ENCODE measurements at places on chromosomes 3 and 15.

- DNase-seq: no peak
Observed at GRCh38 chr15:59236394-59236793, 29.8 kb downstream of the LDHAL6B start.

- DNase-seq: no peak
Observed at GRCh38 chr15:29693225-29693624, 129.0 kb downstream of the TJP1 start.

- DNase-seq: no peak
Observed at GRCh38 chr3:45092132-45093031, 53.8 kb downstream of the CDCP1 start.

DNA sequence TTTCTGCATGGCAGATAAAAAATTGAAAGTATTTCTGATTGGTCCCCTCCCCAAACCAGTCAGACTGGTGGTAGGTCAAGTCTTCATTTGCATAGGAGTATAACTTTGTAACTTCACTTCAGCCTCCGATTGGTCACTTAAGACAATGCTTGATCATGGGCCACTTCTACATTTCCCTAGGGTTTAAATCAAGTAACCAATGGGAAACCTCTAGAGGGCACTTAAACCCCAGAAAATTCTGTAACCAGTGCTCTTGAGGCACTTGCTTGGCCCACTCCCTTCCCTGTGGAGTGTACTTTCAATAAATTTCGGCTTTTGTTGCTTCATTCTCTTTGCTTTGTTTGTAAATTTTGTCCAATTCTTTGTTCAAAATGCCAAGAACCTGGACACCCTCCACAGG is 225.5 kb downstream of the ARPP21 start:
- peak; percentile 3 for DNase-seq

GRCh38 chr3:100436951-100437350 is 35.6 kb downstream of the LNP1 start:
- no peak for DNase-seq

DNA sequence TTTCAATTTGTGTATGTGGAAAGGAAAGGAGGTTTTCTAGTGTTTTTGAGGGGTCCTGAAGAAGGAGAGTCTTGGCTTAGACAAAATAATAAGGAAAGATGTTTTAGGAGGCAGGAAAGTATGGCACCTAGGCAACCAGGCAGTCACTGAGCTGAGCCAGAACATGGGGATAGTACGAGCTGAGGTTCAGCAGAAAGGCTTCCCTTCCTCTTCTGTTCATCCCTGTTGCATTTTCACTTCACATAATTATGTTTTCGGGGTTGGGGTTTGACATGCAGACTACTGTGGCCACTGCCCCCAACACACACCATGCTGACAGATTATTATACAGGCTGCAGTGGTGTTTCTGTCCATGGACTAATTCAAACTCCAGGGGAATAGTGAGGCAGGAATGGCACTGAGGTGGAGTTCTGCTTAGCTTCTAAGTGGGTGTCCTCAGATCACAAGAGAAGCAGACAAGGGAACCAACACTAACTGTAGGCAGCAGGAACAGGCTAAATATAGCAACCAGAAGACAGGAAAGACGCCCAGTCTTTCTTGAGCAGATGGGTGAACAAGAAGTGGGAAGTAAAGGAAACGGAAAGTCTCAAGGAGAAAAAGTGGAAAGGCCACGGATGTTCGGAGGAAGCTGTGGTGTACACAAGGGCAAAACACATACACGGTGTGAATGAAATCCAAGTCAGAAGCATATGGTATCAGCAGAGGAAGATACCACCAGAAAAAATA is 305.8 kb downstream of the PLCL2 start:
- no peak for DNase-seq

GRCh38 chr3:176795891-176796290 is 401.4 kb downstream of the TBL1XR1 start:
- no peak for DNase-seq

- no peak for DNase-seq
Observed at GRCh38 chr3:50433954-50434353, 69.5 kb downstream of the CACNA2D2 start.

- DNase-seq: no peak
Observed at GRCh38 chr3:33187368-33187634, 31.3 kb downstream of the SUSD5 start.

- DNase-seq: no peak
Observed at GRCh38 chr3:99708207-99708745, 69.9 kb downstream of the COL8A1 start.

- DNase-seq: no peak
Observed at GRCh38 chr15:92683511-92683834, 27.9 kb upstream of the FAM174B start.

- no peak for DNase-seq
Observed at GRCh38 chr3:196688349-196688748, 23.7 kb downstream of the CEP19 start.

GRCh38 chr15:44261007-44261706 is 27.4 kb upstream of the GOLM2 start:
- no peak for DNase-seq

DNA sequence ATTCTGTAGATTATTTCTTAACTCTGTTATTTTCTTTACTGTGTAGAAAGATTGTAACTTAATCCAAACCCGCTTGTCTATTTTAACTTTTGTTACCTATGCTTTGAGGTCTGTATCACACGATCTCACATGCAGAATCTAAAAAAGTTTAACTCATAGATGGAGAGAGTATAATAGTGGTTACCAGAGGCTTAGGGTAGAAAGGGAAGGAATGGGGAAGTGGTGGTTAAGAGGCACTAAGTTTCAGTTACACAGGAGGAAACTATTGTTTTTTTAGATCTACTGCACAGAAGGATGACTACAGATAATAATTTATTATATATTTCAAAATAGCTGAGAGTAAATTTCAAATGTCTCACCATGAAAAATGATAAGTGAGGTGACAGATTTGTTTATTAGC is 515.2 kb downstream of the RSL24D1 start:
- DNase-seq: no peak

DNA sequence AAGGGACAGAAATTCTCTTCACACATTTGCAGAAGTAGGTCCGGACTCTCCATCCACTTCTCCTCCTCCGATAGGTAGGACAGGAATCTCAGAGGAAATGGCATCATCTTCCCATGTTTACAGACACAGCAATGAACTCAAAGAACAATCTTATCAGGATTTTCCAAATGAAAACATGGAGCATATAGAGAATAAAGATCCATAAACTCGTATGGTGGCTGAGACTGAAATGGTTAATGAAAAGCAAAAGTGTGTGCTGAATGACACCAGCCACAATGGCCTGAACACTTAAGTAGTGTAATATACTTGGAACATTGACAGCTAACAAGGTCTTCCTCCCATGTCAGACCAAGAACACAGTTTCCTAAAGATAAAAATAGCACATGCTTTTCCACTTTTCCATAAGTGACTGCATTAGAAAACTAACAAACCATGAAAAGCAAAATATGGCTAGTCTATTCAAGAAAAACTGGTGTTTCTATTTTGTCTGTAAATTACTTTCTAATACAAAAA is 5.8 kb downstream of the CCRL2 start:
- no peak for DNase-seq

DNA sequence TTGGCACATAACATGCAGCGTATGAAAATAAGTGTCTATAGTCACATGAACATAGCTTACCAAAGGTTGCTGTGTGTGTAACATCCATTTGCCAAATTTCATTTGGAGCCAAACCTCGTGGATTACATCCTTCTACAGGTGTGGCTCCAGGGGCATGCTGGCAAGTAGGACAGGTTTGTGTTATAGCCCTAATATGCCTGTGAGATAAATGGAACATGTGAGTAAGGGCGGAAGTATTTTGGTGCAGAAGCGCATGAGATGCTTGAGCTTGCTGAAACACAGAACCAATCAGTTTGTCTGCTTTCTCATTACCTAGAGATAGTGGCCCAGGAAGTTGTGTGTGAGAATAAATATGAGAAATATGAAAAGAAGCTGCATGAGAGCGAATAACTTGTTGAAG is 21.8 kb upstream of the XCR1 start:
- DNase-seq: no peak

GRCh38 chr3:80983753-80984152 is 777.7 kb downstream of the GBE1 start:
- no peak for DNase-seq

GRCh38 chr15:48406911-48407310 is 75.7 kb downstream of the DUT start:
- DNase-seq: no peak

GRCh38 chr3:39127269-39127907 is 19.9 kb downstream of the TTC21A start:
- DNase-seq: no peak

DNA sequence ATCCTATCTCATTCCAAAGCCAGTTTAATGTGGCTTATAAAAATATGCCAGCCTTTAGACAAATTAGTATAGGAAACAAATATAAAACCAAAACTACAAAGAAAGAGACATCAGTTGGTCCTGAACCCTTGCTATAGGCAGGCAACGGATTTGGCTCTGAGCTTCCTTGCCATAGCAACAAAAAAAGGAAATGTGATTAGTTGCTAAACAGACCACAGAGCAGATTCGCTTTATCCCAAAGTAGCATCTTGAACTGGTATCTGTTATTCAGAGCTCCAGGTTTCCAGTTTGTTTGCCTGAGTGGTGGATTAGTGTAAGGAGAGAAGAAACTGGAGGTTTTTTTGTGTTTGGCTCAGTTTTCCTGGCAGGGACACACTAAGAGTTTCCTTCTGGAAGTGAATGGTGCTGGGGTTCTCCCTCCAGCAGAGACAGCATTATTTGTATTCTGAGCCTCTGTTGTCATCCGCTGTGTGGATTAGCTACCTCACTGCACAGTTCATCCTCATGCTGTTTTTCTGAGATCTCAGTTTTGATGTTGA is 44.1 kb downstream of the CHST2 start:
- DNase-seq: no peak

DNA sequence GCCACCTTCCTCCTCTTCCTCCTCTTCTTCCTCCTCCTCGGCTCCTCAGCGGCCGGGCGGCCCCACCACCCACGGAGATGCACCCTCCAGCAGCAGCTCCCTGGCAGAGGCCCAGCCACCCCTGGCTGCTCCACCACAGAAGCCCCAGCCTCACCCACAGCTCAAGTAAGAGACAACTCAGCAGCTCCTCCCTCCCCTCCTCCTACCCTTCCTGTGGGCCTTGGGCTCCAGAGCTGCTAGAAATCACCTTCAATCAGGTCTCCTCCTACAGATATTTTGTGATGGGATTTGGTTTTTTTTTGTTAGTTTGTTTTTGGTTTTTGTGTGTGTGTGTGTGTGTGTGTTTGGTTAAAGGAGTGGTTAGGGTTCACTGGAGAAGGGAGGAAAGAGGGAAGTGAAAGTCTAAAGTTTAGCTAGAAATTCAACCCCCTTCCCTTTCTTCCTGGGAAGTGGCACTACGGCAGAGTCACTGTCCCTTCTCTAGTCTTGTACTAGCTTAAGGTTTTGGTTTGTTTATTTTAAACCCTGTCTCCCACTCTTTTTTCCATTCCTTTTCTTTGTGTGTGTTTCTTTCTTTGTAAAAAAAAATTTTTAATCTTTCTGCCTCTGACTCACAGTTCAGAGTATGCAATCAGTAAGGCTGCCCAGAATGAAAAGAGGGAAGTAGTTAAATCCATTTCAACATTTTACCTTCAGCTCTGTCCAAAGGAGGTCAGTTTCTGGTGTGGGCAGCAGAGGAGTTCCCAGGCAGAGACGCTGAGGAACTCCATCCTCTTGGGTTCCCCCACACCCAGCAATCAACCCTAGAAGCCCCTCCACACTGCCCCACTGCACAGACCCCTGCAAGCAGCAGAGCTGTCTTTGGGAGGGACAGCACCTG is 29.0 kb upstream of the TIMP4 start:
- DNase-seq: peak; percentile 14

- DNase-seq: no peak
Observed at GRCh38 chr3:117268318-117268717, 558.7 kb downstream of the TUSC7 start.

GRCh38 chr15:80424381-80424780 is 20.2 kb downstream of the ARNT2 start:
- DNase-seq: peak; percentile 43

DNA sequence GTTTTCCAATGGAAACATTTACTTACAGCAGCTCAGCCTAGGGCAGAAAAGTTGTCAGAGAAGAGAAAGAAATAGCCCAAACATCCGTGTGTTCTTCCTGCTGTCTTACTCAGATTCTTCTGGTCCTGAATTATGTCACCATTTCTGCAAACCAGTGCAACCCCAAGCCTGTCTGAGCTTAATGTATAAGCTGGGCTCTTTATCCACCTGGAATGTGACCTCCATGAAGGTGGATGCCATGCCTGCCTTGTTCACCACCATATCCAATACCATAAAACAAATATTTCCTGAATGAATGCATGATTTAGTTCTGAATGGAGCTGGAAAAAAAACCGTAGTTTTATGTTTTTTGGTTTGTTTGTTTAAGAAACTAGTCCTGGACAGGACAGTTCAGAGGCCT is 150.9 kb downstream of the RYR3 start:
- DNase-seq: peak; percentile 51

DNA sequence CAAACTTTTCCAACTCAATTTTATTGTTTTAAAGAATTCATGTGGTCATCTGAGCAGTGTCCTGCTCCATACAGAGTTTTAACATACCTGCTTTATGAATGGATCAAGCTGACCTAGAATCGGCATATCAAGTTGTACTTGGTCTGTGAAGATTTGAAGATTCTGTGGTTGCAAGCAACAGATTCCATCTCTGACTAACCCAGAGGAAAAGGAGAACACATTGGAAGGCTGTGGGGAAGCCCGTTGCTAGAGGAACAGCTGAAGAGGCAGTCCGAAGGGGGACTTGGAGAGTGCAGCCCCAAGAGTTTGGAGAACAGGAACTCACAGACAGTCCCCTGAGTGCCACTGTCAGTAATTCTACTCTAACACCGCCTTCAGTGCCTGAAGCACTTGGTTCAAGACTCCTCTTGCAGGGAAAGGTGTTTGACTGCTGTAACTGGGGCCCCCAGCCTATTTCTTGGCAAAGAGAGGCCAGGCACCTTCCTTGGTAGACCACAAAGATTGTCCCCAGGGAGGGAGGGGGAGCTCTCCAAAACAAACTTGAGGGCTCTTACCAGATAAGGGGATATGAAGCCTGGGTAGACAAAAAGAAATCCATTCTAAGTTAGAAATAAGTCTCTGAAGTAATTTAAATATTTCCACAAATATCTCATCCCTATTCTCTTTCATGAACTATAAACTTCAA is 88.8 kb downstream of the LARS2 start:
- no peak for DNase-seq

DNA sequence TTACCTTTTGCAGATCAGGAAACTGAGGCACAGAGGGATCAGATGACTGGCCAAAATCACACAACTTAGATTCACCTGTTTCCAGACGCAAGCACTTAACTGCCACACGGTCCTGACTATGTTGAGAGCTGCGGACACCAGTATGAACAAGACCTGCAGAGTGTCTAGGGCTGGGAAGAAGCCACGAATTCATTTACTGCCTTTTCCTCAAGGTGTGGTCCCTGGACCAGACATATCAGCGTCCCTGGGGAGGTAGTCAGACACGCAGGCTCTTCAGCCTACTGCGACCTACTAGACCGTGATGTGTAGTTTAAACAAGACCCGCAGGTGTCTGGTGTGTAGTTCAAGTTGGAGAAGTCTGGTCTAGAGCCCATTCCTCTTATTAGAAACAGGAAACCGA is 541 bp upstream of the SLC6A11 start:
- DNase-seq: no peak

GRCh38 chr3:31891876-31892455 is 89.1 kb downstream of the OSBPL10 start:
- no peak for DNase-seq

GRCh38 chr15:65084500-65085206 is 8.1 kb downstream of the KBTBD13 start:
- no peak for DNase-seq
